ENCODE measurements at places on chromosomes 16 and 17.

DNA sequence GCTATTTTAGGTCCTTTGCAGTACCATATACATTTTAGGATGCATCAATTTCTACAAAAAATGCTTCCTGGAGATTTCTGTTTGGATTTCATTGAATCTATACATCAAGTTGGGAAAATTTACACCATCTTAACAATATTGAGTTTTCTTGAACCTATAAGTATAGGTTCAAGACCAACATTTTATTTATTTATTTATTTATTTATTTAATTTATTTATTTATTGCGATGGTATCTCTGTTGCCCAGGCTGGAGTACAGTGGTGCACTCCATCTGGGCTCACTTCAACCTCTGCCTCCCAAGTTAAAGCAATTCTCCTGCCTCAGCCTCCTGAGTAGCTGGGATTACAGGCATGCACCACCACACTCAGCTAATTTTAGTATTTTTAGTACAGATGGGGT is 125.0 kb upstream of the HS3ST2 start:
- DNase-seq: no peak

DNA sequence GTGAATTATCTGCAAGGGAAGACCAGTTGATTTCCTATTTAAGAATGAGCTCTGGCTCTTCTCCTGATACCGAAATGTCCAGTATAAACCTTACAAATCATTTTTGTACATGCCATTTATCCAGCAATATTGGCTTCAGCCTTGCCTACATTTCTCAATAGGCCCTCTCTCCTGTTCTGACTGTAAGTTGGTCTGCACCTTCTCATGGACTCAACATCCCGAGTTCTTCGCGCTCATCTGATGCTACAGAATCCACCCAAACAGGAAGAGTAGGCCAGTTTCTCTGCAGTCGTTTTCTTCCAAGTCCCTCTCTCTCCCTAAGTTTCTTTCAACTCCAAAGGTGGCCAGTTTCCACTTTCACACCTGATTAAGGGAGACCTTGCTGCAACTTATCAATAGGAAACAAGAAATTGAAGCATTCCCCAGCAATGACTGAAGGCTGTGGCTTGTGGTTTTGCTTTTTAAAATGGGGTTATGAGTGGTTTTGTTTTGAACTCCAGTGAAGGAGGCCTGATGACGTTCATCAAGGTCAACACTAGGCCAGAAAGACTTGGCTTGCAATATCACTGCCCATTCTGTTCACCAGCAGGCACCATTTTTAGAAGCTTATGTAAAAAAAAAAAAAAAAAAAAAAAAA is 383.0 kb downstream of the MAF start:
- no peak for DNase-seq

DNA sequence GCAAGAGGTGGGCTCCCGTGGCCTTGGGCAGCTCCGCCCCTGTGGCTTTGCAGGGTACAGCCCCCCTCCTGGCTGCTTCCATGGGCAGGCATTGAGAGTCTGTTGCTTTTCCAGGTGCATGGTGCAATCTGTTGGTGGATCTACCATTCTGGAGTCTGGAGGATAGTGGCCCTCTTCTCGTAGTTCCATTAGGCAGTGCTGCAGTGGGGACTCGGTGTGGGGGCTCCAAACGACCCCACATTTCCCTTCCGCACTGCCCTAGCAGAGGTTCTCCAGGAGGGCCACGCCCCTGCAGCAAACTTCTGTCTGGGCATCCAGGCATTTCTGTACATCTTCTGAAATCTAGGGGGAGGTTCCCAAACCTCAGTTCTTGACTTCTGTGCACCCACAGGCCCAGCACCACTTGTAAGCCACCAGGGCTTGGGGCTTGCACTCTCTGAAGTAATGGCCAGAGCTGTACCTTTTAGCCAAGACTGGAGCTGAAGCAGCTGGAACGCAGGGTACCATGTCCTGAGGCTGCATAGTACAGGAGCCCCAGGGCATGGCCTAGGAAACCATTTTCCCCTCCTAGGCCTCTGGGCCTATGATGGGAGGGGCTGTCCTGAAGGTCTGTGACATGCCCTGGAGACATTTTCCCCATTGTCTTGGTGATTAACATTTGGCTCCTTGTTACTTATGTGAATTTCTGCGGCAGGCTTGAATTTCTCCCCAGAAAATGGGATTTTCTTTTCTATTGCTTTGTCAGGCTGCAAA is 6.0 kb downstream of the PRKAR1A start:
- no peak for DNase-seq

- no peak for DNase-seq
These were observed 6.7 kb upstream of the RPL38 start for GRCh38 chr17:74196541-74197317.

- DNase-seq: no peak
These were observed 27.7 kb downstream of the PRMT7 start for GRCh38 chr16:68338326-68339119.

GRCh38 chr16:56246051-56246817 is 54.9 kb downstream of the GNAO1 start:
- no peak for DNase-seq

DNA sequence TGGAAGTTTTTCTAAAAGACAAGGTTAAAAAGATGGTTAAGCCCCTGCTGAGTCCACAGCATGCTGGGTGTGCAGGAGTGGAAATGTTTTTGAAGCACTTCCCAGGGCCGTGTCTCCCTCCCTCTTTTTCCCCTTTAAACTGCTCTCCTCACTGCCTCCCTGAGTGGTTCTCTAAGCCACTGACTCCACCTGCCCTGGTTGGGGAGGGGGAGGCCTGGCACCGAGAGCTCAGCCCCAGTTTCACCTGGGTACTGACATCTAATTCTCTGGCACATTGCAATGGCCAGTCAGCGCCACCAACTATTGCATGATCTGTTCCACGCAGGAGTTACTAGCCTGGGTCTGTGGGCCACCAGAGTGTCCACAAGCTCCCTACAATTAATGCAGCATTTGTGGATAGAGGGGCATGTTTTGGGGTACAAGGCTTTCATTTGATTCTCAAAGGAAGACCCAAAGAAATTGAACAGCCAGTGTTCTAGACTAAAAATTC is 22.7 kb downstream of the MPP3 start:
- DNase-seq: no peak

DNA sequence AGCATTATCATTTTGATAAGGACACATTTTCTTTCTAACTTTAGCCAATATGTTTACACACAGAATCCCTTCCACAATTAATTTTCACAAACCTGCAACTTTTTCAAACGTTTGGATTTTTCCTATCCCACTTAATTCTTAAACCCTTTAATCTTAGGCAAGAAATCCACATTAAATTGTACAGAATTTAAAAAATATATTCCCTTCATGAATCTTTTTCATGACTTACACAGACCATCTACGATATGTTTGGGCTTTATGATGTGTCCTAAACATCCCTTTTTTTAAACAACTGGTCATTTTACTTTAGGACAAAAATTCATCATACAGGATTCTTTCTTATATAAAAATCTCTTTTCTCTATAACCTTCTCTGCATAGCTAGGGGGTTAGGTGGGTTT is 241.5 kb upstream of the CNTNAP4 start:
- DNase-seq: no peak

DNA sequence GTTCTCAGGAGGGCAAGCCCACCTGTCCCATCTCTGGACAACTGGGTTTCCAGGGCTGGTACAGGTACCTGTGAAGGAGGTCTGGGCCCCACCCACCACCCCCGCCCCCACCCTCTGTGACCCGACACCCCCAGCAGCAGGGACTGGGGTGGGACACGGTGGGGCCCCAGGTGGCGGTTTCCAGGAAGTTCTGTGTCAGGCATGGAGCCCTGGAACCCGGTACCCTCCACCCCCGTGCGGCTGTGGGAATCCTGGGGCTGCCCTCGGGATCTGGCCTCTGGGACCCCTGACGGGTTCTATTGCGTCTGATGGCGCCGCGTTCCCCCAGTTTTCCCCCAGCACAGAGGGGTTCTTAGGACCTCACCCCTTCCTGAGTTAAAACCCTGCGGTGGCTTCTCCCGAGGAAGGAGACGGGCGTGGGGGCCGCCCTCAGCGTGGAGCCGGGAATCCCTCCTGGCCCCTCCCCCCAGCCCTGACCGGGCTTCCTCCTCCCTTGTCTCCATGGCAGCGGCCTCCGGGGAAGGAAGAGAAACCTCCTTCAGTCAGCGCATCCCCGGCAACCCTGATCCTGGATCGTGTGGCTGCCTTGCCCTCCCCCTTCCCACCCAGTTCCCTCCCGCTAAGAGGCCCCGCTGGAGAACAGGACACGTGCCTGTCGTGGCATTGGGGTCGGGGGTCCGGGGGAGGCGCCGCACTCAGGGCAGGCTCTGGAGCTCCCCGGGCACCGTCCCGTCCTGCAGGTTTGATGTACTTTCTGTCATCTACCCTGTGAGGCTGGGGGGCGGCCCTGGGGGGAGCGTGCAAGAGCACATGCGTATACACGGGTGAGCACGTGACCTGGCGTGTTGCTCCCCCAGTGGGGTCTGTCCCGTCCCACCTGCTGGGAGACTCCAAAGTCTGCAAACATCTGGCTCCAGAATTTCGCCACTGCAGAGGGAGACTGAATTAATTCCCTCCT is 30.3 kb downstream of the CACNA1H start:
- no peak for DNase-seq

- no peak for DNase-seq
These were observed 77.8 kb downstream of the MYH10 start for GRCh38 chr17:8552577-8553320.

GRCh38 chr16:8964462-8964861 is 756 bp upstream of the USP7 start:
- no peak for DNase-seq

- DNase-seq: no peak
These were observed 121.7 kb downstream of the HIC1 start for GRCh38 chr17:2176499-2177169.

DNA sequence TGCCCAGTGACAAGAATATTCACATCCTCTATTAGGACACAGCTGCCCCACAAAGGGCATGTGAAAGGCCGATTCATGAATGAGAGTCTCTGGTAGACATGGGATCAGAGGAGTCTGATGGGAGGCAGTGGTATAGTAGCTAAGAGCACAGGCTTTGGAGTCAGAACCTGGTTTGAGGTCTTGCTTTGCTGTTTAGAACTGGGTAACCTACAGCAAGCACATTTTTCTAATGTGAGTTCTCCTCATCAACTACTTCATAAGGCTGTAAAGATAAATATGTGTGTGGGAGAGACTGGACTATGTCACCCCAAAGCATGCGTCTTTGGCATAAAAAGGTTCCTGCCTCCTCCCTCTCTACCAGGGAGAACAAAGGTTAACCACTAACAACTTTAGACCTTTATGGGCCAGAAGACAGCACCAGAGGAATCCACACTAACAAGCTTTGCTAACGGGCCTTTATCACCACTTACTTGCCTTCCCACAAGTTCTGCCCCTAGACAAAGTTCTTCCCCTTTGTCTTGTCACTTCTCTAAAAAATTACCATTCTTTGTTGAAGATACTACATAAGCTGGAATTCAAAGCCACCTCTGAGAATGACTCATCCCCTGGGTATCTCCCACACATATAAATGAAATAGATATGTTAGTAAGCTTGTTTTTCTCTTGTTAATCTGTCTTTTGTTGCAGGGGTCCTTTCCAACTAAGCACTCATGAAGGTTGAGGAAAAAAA is 21.1 kb downstream of the CDR2 start:
- DNase-seq: no peak

- no peak for DNase-seq
These were observed 26.6 kb downstream of the PIPOX start for GRCh38 chr17:29069526-29070041.

DNA sequence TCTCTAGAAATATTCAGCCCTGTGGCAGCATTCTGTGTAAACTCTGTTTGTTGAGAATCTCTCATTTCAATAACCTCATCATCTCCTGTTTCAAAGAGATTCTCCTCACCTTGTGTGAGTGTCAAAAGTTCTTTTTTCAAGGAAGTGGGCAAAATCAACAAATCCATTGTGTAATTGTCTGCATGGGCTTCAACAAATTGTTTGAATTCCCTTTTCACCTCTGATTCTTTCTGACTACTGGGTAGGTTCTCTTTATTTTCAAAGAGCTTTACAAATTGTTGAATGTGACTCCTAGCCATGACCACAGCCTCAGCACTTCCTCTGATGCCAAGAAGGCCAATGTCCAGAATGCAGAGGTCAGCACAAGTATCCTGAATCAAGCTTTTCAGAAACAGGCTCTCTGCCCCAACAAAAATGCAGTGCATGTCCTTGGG is 48.0 kb downstream of the N4BP1 start:
- no peak for DNase-seq

DNA sequence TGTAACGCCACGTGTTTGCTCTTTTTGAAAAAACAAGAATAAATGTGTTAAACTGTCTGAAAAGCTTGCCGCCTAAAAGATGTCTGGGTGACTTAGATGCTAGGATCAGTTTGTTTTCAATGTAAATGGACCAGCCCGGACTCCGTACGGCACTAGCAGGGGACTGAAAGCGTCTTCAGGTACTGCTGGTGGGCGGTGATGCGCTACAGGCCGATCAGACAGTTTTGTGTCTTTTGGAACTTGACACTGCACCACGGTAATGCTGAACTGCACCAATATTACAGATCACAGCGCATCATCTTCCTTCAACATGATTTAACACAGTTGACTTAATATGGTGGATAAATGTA is 727 bp upstream of the MBTPS1 start:
- peak; percentile 5 for DNase-seq

DNA sequence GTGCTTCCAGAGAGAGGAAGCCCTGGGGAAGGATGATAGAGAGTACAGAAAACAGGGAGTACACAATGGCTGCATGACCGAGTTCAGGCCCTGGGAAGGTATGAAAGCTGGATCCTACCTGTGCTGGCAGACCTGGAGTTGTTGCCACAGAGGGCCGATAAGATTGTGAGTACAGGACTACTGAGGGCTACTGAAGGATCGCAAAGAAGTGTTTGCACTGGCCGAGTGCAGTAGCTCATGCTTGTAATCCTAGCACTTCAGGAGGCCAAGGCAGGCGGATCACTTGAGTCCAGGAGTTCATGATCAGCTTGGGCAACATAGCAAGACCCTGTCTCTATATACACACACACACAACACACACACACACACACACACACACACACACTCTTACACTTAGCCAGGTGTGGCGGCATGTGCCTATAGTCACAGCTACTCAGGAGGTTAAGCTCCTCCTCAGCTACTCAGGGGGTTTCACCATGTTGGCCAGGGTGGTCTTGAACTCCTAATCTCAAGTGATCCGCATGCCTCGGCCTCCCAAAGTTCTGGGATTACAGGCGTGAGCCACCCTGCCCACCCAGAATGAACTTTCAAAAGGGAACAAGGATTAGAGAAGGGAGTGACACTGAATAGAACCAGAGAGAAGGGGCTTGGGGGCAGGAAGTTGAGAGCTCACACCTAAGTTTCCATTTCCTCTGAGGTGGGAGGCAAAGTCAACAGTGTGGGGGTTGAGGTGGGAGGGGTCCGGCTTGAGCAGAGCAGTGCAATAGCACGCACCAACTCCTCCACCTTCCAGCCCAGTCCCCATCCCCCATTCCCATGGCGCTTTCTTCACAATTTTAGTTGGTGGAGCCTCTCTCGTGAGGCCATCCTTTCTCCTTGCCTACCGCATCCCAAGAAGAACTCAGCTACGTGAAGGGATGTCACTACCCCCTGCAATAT is 7.5 kb downstream of the SCIMP start:
- no peak for DNase-seq

- no peak for DNase-seq
These were observed 20.1 kb downstream of the TPSD1 start for GRCh38 chr16:1275791-1276579.
